ENCODE measurements at places on chromosomes 16 and 17.

GRCh38 chr17:6255322-6255721 is 179.6 kb downstream of the AIPL1 start:
- DNase-seq, result no peak

- no peak for DNase-seq
Measured at GRCh38 chr17:64304551-64304950, 41.5 kb upstream of the TEX2 start.

DNA sequence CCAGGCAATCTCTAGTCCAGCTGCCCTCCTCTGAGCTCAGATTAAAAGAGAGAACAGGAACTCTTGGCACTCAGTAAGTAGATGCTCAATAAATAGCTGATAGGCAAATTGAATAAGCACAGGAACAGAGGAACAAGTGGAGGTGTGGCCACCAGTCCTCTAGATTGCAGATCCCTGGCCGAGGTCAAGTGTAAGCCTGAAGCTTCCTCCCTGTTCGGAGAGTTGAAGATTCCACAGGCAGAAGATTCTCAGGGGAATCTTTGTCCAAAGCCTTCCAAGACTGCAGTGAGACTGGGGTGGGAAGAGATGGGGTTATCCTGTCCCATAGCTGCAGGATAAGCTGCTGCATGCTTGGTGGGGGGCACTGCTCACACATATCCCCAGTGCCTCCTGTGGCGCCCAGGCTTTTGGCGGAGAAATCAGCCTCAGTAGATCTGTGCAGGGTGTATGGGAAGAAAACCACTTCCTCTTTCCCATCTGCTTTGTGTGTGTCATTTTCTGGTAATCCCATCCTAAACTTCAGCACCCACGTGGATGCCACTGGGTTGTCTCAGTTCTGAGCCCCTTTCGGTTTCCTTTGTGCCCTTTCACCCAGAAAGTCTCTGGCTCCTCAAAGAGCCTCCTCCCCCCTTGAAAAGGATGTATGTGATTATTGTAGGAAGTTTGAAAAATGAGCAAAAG is 12.1 kb downstream of the CD300A start:
- DNase-seq, result no peak

- DNase-seq, result no peak
Measured at GRCh38 chr16:61987474-61988012, 48.7 kb downstream of the CDH8 start.

GRCh38 chr17:77107506-77108433 is 33.0 kb upstream of the SEC14L1 start:
- DNase-seq, result no peak

DNA sequence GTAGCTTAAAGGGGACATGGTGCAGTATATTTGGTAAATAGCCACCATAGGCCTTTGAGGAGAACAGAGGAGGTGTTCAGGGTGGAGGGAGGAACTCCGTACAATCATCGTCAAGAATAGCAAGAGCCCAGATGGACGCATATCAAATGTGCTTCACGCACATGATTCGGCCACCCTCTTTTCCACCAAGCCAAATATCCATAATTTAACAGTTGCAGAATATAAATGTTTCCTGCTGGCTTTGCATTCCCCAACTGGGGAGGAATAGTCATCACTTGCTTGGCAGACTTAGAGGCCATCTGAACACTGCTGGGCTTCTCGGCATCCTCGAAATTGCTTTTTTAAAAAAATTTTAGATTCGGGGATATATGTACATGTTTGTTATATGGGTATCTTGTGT is 111.9 kb upstream of the ERCC4 start:
- no peak for DNase-seq

DNA sequence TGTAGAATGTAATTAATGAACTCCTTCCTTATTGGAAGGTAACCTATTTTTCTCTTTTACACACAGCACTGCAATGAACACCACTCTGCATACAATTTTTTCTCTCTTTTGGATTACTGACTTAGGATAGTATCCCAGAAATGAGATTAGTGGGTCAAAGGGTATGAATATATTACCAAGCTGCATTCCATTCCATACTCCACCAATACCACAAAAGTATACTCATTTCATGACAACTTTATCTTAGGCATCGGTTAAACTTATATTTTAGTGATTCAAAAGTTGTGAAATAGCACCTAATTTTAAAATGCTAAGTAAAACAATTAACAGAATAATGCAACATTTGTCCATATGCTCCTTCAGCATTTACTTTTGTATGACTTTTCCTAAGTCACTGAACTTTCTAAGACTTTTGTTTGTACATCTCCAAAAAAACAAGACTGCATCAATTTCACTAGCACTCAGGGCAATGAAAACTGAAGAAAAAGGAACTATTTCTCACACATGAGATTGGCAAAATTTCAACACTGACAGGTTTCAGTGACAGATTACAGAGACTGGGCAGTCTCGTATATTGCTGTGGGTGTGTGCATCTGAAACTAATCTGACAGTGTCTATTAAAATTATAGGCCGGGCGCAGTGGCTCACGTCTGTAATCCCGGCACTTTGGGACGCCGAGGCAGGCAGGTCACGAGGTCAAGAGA is 32.1 kb downstream of the HELZ start:
- DNase-seq, result no peak

- no peak for DNase-seq
Measured at GRCh38 chr17:1560101-1560857, 2.3 kb downstream of the PITPNA start.

DNA sequence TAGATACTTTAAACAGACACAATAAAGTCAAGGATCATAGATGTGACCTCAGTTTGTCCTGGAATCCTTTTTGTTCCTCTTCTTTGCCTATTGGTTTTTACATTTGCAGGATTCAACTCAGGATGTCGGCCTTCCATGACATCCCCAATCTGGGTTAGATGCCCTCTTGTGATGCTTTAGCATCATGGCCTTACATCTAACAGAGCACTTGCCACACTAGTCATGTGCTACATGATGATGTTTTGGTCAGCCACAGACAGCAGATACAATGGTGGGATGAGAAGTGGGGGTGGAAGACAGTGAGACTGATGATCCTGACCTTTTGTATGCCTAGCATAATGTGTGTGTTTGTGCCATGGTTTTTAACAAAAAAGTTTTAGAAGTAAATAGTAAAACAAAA is 1.8 kb upstream of the SYNRG start:
- DNase-seq, result no peak

DNA sequence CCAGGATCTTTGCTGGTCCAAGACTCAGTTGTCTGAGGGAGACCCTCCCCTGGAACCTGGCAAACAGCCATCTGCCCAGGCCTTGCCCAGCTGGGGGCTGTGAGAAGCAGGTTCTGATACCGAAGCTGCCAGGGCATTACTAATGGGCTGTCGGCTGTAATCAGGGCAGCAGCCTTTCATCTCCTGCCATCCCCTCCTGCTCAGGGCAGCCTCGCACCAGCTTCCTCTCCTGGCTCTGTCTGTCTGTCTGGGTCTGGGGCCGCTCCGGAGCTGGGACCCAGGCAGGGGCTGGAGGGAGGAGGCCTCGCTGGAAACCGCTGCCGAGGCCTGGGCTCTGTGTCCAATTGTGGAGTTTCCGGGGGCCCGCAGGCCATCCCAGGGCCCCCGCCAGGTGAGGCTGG is 21.6 kb upstream of the BRD7 start:
- DNase-seq, result no peak

DNA sequence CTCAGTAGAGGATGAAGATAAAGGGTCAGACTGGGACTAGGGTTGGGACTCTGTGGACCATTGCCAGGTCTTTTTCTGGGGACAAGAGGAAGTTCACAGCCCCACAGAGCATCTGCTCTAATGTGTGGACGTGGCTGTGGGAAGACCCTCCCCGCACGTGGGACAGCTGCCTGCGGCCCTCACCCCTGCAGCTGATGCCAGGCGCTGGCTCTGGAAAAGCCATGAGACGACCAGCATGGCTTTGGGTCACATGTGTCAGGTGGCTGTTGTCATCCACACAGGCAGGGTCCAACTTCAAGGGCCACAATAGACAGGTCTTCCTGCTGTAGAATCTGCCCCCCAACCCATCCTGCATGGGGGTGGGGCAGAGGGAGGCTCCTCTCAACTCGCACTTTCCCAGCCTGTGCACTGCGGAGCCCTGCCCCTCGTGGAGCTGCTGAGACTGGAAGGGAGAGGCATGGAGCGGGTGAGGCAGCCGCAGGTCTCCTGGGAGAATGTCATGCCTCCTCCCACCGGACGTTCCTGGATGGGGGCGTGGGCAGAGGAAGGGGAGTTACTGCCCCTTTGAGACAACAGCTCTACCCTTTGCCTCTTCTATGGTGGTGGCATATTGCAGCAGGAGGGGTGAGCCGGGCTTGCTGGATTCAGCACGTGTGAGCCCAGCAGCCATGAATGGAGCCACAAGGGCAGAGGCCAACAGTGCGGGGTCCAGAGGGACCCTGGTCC is 53.4 kb downstream of the PIMREG start:
- no peak for DNase-seq
